NCI-H187 treated with DMSO at 0.1 percent for 48 hours (cell line): ENCODE measurements at places on chromosomes 11 and 22.

DNA sequence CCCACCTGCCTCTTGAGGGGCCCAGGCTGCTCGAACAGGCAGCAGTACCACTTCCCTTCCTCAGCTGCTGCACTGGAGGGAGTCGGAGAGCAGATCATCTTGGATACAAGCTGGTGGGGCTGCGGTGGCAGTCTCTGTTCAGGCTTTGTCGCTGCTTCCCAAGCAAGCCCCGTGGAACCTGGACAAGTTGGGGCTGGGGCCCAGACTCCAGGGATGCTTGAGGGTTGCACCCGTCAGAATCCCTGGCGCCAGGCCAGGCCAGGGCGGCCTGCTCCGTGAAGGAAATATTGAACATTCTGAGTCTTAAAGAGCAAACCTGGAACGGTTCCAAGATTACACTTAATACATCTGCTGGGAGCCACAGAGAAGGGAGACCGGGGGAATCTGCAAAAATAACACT lies 310.1 kb upstream of the SORL1-AS1 start:
- peak; percentile 56 for DNase-seq

DNA sequence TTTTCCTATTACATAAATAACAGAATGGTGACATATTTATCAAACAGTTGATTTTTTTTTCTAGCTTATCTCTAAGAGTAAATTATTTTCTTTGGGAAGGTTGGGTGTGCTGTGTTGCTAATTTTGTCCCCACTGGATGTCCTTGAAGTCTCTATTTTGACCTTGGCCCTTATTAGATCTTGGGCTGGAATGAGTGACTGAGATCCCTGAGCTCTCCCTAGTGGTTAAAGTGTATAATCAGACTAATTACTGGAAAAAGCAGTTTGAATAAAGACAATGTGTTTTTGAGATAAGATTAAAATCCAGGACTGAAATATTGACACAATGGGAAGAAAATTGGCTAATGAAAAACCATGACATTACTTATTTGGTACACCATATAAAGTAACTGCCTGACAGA lies 56.1 kb downstream of the AASDHPPT start:
- DNase-seq = no peak

DNA sequence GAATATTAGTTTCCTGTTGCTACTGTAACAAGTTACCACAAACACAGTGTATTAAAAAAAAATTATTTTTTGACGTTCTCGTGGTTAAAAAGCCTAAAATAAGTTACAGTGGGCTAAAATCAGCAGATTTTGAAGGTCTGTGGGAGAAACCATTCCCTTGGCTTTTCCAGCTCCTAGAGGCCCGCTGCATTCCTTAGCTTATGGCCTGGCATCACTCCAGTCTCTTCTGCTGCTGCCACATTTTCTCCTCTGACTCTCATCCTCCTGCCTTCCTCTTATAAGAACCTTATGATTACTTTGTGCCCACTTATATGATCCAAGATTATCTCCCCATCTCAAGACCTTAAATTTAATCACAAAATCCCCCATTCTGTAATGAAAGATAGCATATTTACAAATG lies 392.7 kb downstream of the GUCY1A2 start:
- DNase-seq = no peak

DNA sequence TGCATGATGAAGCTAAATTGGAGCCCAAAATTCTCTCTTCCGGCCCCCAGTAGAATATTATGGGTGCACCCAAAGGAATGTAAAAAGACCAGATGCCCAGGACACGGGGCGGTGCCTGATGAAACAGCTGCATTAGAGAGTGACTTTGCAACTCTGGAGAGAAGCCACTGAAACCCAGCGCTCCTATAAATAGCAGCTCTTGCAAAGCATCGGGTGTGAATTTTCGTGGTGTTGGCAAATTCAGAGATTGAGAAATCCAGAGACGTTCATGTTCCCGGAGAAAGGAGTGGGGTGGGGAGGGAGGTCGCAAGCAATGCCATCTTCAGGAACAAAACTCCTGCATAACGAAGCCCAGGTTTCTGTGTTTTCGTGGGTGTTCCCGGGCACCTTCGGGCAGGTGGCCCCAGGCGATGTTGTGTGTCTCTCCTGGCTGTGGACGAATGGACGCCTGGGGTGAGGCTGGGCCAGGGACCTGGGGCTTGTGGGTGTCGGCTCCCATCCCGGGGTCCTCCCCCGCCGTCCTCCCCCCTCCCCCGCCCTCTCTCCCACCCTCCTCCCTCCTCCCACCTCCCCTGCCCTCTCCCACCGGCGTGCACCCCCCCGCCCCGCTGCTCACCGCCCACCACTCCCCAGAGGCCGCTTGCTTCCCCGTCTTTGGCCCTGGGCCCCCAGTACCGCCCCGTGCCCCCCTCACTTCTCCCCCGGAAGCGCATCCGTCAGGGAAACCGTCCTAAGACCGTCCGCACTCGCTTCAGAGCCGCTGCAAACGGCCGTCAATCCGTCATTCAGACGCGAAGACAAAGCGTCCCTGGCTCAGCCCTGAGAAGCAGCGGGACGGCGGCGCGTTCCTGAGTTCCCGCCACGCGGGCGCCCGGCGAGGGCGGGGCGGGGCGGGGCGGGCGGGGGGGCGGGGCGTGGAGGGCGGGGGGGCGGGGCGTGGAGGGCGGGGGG lies 26.7 kb upstream of the TOLLIP start:
- no peak for DNase-seq

- DNase-seq = no peak
These were observed 741 bp upstream of the NAV2 start for GRCh38 chr11:19711911-19712280.

GRCh38 chr11:115561116-115561515 lies 56.9 kb upstream of the CADM1 start:
- no peak for DNase-seq

DNA sequence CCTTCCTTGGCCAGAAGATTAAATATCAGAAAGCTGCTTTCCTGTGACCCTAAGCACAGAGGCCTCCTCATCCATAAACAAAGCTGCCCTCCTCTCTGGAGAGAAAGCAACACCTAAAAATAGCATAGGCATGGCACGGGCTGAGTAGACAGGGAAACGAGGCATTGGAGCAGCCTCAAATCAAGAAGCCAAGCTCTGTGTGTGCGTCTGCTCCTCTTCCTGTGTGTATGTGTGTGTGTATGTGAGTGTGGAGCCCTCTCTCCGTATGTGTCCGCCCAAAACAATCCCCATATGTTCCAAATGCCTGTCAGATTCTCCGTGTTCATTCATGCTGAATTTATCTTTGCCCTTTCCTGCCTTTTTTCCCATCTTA lies 24.0 kb downstream of the KCNJ5 start:
- no peak for DNase-seq

DNA sequence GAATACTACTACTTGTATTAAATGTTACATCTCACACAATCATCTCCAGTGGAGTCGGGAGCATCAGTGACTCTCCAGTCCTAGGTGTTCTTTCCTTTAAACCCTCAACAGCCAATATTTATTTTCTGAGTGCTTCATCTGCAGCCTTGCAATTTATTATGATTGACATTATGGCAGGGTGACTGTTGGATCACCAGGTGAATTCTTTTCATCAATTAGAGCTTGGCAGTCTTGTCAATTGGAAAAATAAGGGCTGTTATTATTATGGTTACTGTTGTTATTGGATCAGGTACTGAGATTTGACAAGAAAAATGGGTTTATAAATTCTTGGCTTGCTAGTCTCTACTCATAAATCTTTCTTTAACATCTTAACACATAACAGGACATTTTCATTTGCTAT lies 27.5 kb upstream of the HTATIP2 start:
- no peak for DNase-seq

GRCh38 chr22:47291565-47292495 lies 529.4 kb downstream of the TBC1D22A start:
- no peak for DNase-seq

GRCh38 chr11:44304091-44305025 lies 5.6 kb downstream of the ALX4 start:
- DNase-seq = no peak

- DNase-seq = no peak
These were observed 89.1 kb downstream of the CELSR1 start for GRCh38 chr22:46448333-46448732.

DNA sequence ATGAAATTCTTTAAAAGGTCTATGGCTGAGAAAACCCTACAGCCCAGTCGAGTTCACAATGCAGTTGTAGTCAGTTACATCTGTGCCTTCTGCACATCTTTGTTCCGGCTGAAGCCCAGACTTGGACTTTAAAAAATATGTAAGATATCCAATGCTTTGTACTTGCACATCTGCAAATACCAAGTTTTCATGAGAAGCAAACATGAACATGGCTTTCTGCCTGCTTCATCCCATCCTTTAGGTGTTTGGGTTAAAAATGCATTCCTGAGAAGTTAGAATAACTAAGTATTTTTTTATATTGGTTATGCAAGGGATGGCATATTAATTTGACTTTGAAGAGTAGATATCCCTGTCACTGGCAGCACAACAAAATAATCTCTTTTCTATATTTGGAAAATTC lies 528.4 kb downstream of the METTL15 start:
- DNase-seq = no peak

GRCh38 chr11:134503100-134503499 lies 91.1 kb upstream of the B3GAT1 start:
- no peak for DNase-seq

GRCh38 chr11:105100206-105100605 lies 39.4 kb downstream of the CARD18 start:
- no peak for DNase-seq

DNA sequence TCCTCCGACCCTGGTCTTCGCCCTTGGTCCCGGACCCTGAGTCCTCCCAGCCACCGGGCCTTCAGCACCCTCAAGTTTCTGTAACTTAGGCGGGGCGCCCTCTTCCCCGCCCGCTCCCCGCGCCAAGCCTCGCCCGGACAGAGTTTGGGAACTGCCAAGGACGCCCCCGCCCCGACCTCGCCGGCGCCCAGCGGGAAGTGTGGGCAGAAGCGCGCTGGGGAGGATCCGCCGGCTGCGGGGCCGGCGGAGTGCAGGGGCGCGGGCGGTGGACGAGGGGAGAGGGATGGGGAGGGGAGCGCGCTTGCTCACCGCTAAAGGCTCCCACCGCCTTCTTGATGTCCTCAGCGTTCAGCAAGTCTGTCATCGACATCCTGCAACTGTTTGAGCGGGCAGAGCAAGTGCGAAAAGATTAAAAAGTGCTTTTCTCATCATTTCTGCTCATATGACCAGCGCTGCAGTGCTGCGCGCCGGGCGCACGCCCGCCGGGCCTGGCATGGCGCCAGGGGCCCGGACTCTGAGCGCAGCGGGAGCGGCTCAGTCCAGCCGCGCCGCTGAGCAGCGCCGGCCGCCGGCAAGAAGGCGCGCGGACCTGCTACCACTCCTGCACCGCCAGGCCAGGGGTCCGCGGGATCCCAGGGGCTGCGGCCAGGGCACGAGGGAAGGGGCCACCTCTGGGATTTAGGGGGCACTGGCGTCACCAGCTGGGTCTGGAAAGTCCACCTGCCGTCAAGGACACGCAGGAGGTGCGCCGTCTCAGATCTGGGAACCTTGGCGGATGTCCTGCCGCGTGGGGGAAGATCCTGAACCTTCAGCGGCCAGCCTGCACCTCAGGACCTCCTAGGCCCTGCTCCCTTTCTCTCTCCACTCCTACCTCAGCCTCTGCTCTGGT lies at the start of gene PVALB:
PVALB (minus strand) TSS at position 400 of the 889 bp plus-strand sequence; CDS start at position 370, 30 bp downstream.
- DNase-seq = no peak

GRCh38 chr22:49776891-49777290 lies 50.8 kb downstream of the BRD1 start:
- DNase-seq = no peak

GRCh38 chr11:69372589-69373250 lies 78.8 kb downstream of the MYEOV start:
- no peak for DNase-seq

DNA sequence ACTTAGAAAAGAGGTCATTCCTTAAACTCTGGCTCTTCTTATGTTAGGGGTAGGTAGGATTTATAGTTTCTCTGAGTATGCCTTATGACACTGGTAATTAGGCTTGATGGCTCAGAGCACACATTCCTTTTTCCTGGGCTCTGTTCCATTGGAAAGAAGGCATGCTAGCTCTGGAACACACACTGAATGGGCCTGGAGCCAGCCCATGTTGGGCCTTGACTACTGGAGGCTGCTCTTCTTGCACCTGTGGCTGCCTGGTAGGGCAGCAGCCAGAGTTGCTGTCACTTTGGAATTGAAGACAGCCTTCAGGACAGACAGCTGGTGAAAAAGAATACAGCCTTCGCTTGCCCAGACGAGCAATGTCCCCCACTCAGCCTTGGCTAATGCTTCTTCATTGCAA lies 18.2 kb downstream of the MCAM start:
- DNase-seq = no peak

DNA sequence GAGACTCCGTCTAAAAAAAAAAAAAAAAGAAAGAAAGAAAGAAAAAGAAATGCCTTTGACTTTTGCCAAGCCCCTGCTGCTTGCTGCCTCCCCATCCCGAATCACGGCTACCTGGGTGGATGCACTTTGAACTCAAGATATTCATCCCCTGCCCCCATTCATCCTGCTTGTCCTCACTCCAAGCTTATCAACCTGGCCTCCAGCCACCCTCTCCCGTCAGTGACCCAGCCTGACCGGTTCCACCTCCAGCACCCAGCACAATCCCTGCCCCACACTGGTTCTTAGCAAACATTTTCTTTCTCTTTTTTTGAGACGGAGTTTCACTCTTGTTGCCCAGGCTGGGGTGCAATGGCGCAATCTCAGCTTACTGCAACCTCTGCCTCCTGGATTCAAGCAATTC lies 44.4 kb downstream of the CYTH4 start:
- no peak for DNase-seq

GRCh38 chr11:132712466-132712865 lies 819.8 kb downstream of the OPCML start:
- DNase-seq = no peak

DNA sequence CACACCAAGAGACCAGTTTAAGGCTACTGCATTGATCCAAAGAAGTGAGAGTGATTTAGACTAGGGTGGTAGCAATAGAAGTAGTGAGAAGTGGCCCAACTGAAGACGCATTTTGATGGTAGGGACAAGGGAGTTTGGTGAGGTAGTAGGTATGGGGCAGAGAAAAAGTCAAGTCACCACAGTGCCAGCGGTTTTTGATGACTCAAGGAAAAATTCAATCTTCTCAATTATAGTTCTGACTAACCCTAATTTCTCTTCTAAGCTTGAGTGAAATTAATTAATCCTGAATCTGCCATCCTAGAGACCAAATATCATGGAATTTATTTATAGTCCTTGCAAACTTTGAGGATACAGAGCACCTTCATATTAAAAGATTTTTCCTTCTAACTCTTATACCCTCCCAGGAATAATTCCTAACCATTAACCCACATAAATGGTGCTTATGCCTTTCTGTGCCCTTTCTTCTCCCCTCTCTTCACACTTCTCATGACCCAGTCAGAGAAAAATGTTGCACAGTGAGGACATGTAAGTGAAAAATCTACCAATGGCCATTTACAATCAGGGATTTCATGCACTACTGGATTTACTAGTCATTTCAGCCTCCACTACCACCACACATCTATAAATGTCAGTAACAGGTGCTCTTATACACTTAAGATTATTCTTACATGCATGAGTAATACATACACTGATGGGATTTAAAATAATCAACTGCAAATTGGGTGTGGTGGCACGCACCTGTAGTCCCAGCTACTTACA lies 45.9 kb upstream of the ARHGAP32 start:
- DNase-seq = no peak

GRCh38 chr11:76598426-76598839 lies 72.1 kb downstream of the LRRC32 start:
- no peak for DNase-seq
